ENCODE measurements at places on chromosomes 11 and 22. TPM values are rescaled to one million over a fixed set of nuclear protein-coding genes. Genes with fewer than 3 reads are reported as not detected.

- DNase-seq = no peak
Measured at GRCh38 chr11:70091638-70092037, 13.5 kb downstream of the ANO1 start.

DNA sequence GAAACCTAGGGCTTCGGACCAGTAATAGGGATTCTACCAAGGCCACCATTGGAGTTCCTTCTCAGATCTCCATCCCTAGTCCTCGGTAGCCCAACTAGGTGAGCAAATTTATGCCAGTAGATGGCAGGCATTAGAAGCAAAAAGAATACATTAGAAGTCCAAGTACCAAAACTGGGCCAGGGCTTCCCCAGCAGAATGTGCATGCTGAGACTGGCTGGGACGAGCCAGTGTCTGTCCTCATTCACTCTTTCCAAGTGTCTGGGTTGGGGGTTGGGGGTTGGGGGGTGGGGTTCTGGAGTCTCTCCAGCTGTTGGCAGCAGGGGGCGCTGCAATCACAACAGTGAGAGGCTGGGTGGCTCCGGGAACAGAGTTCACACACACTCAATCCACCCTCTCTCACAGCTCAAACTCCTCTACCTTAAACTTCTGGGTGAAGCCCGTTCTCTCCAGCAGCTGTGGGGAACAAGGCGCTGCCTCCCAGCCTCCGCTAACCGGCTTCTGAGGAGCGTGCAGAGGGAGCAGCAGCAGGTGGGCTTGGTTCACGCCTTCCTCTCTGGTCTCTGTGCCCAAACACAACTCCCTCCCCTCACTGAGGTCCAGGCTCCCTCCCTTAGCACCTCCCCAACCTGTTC, 57.5 kb downstream of the BTG4 start:
- peak; percentile 37 for DNase-seq

DNA sequence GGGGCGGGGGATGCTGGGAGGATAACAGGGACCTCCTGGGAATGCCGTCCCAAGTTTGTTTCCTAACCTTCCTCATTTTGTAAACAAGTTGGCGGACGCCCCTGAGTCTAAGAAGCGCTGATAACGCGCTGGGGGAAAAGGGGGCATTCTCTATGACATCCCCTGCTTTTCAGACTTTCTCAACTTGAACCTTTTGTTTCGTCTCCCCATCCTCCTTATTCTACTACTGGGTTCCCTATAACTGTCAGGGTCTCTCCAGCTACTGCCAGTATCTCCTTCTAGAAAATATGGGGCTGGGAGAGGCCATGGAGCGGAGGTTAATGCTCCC, 654 bp downstream of the TMEM86A start:
- DNase-seq = no peak

GRCh38 chr11:71248656-71249055, 3.7 kb downstream of the SHANK2 start:
- DNase-seq = no peak

GRCh38 chr11:95788921-95789505, 569 bp downstream of the FAM76B start:
- no peak for DNase-seq

- DNase-seq = no peak
Measured at GRCh38 chr11:116148056-116148455, 624.7 kb downstream of the BUD13 start.

GRCh38 chr22:41123151-41123550, 30.8 kb downstream of the EP300 start:
- no peak for DNase-seq

DNA sequence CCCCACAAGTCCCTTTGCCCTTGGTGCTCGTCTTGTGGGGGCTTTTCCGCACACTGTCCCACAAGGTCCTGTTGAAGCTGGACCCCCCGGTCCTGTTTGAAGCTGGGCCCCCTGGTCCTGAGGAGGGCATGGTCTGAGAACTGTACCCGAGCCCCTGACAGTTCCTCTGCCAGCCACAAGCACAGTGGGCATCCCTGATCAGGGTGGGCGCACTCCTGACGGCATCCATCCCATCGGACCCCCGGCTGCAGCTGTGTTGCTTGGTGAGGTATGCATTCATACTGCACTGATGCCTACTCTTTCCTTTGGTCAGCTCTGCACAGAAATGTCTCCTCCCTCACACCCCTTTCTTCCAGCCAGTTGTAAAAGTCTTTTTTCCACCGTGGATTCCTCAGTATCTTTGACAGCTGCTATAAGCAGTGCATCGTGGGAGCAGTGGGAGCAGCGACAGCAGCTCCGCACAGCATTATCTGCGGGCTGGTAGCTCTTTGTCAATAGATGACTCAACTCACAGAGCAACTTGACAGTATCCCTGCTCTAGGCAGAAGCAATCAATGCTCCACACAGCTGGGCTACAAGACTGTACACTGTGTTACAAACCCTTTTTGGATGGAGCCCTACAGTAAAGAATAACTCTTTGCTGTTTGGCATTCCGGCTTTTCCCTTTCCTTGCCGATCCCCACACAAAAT, 1030.8 kb upstream of the CCDC90B start:
- peak; percentile 27 for DNase-seq

- DNase-seq = no peak
Measured at GRCh38 chr22:39229688-39230260, 15.0 kb downstream of the PDGFB start.

DNA sequence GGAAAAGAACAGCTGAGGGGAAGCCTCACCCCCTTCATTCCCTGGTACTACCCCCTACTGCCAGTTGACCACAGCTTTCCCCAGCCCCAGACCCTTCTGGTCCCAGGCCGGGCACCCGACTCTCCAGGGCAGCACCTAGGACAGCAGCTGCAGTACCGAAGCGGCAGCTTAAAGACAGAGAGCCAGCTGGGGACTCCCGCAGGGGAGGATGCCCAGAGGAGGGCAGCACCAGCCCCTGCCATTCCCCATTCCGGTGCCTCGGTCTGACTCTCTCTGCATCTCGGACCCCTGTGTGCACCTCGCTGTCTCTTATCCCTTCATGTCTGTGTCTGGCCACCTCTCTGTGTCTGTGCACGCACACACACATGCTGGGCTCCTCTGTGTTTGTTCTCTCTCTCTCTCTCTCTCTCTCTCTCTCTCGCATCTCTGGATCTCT, 9.4 kb downstream of the IGSF9B start:
- DNase-seq = peak; percentile 66

DNA sequence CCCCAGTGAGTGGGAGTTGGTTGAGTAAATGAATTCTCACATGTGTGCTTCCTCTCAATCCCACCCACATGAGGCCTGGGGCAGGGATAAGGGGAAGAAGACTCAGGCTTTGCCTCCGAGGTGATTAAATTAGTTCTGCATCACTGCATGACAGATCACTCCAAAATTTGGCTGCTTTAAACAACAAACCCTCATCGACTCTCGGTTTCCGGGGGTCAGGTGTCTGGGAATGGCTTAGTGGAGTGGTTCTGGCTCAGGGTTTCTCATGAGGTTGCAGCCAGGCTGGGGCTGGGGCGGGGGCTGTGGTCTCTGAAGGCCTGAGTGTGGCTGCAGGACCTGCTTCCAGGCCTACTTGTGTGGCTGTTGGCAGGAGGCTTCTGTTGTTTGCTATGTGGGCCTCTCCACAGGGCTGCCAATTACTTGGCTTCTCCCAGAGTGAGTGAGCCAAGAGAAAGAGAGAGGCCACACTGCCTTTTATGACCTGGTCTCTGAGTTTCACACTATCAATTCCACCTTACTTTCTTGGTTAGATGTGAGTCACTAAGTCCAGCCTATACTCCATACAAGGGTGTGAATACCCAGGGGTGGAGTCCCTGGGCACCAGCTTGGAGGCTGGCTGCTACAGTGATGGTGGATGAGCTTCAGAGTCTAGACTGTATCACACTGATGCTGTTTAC, 15.9 kb downstream of the MOGAT2 start:
- DNase-seq = no peak

DNA sequence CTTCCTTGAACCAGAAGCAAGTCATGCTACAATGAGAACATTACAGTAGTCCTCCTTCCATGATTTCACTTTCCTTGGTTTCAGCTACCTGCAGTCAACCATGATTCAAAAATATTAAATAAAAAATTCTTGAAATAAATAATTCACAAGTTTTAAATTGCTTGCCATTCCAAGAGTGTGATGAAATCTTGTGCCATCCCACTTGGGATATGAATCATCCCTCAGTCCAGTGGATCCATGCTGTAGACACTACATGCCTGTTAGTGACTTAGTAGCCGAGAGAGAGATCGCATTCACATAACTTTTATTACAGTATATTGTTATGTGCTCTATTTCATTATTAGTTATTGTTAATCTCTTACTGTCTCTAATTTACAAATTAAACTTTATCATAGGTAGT, 6.0 kb downstream of the HOATZ start:
- DNase-seq = no peak

DNA sequence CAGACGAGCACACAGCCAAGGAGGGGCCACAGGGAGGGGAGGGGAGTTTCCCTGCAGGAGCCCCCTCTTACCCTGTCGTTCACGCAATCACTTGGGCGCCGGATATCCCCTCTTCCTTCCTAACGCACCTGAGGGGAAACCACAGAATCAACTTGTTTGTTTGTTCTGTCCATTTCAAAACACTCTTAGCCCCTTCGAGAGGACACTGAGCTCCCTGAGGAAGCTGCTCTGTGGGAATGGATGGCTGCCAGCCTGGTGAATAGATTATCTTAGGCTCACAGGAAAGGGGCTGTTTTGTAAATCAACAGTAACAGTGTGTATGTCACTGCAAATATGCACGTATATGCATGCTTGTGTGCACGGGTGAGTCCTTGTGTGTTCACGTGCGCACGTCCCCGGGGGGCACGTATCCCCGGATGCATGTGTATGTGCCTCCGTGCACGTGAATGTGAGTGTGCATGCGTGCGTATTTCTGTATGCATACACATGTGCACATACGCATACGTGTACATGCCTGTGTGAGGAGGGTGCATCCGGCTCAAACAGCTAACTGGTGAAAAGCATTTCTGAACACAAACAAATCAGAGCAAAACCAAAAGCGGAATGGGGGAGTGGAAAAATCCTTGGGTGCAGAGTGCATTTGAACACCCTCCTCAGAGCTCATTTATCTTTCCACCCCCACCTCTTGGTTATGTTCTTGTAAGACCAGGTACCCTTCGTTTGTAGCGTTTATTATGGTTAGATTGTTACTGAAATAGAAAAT, 7.2 kb downstream of the ARSA start:
- DNase-seq = peak; percentile 79

DNA sequence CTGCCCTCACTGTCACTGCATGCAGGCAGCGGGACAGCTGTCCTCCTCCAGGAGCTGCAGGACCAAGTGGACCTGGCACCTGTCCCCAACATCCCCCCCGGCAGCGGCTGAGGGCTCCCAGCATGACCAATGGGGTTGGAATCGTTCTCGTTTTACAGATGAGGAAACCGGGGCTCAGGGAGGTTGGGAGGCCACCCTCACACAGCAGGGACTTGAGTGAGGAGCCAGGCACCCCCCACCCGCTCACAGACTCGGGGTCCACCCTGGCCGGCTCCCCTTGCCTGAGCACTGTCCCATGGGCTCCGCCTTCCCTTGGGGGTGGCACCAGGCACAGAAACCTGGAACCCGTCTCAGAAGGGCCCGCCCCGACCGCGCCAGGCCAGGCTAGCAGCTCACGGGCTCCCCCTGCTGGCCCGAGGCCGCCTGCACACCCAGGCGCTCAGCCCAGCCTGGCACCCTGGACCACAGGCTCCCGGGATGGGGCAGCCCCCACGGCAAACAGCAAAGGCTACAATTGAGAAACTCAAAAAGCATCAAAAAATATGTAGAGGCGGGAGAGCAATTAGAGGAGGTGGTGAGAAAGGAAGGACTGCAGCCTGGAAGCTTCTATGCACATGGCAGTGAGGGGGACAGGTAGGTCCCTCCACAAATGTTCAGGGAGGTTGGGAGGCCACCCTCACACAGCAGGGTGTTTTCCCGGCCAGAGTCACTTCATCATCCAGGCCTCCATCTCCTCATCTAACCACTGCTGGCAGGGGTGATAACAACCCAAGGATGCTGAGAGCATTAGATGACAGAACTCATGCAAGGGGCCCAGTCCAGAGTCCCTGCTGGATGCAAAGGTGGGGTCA, 12.8 kb downstream of the MACROD1 start:
- peak; percentile 95 for DNase-seq

DNA sequence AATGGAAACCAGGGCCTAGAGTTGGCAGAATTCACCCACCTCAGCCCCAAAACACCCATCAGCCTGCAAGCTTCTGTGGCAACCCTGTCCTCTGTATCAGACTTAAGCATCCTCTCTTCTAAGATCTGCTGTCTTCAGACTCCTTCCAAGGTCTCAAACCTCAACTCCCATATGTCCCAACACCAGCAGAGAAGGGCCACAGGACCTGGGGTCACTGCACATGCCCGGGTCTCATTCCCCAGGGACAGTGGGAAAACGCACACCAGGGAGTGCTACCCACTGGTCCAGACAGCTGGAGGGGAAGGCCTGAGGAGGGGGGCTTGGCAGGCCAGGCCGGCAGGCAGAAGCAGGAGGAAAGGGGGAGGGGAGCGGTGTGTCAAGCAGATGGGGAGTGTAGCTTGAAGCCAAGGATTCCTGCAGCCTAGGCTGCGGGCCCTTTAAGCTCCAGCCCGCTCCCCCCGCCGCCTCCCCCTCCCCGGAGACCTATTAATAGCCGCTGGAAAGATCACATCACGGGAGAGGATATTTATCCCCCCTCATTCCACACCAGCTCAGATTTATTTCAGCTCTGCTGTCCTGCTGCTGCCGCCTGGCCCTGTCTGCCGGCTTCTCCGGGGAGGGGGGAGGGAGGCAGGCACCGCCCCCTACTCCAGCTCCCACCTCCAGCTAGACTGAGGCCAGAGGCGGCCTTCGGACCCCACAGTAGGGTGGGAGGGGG, 16.7 kb downstream of the BCL9L start:
- DNase-seq = peak; percentile 71

DNA sequence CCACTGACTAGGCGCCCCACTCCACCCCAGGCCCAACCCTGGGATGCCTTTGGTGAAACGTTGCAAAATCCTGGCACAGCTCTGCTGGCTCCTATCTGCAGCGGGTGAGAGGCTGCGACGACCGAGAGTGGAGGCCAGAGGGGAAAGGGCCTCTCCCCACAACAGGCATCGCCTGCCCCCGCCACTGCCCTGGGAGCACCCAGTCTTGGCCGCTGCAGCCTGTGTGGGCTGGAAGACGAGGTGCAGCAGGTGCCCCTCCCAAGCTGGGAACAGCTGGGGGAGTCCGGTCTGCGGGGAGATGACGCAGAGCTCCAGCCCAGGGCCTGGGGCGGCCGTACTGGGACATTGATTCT, 4.2 kb upstream of the PIM3 start:
- DNase-seq = no peak

GRCh38 chr22:24033731-24034130, 22.6 kb downstream of the CABIN1 start:
- DNase-seq = no peak

Gene CHST1
- total RNA-seq = 10.6 TPM

Gene MFRP
- not detected for total RNA-seq

Gene HSPB2
- total RNA-seq = 0.82 TPM
